Liver (tissue), 10 donors: ENCODE measurements at places on chromosomes 3 and 15. TPM values are rescaled to one million over a fixed set of nuclear protein-coding genes. Genes with fewer than 3 reads are reported as not detected.

DNA sequence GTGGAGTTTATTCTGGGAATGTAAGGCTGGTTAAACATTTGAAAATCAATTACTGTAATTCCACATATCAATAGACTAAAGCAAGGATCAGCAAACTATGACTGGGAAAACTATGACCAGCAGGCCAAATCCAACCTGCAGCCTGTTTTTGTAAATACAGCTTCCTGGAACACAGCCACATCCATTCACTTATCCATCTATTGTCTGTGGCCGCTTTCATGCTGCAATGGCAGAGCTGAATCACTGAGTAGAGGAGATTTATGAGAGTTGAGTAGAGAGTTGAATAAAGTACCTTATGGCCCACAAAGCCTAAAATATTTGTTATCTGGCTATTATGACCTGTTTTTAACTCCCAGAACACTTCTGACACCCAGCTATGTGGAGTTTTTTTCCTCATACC lies 12.2 kb downstream of the MYLK start:
- no peak overlapping the region for H3K27ac ChIP-seq
- DNase-seq = no peak
- no peak overlapping the region for H3K4me3 ChIP-seq
- H3K36me3 ChIP-seq = no peaks in the 10 kb centered on the region
- no peaks in the 10 kb centered on the region for H3K27me3 ChIP-seq

GRCh38 chr15:62886431-62887071 lies 156.0 kb upstream of the TPM1 start:
- H3K27ac ChIP-seq = peak overlapping the region; percentile 77
- H3K4me3 ChIP-seq = no peak overlapping the region
- H3K4me1 ChIP-seq = peaks cover 29% of the 10 kb centered on the region
- no peaks in the 10 kb centered on the region for H3K27me3 ChIP-seq
- no peaks in the 10 kb centered on the region for H3K36me3 ChIP-seq

DNA sequence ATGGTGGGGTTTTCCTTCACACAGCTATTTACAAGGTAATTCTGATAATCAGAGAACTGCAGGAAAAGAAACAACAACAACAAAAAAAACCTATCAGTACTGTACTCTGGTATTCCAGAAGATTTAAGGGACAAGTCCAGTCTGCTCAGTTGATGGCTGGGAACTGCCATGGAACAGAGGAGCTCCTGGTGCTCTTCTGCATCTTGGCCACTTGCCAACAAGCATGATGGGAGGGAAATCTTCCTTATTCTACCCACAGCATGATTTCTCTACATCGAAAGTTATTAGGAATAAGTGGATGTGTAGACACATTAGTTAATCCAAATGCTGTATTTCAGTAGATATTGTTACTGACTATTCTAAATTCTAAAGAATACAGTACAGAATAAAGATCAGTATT lies 51.7 kb downstream of the RASGRP1 start:
- H3K4me1 ChIP-seq = no peaks in the 10 kb centered on the region
- no peaks in the 10 kb centered on the region for H3K36me3 ChIP-seq
- no peak overlapping the region for H3K4me3 ChIP-seq

The GPX1 gene
- 412 TPM for polyA plus RNA-seq

DNA sequence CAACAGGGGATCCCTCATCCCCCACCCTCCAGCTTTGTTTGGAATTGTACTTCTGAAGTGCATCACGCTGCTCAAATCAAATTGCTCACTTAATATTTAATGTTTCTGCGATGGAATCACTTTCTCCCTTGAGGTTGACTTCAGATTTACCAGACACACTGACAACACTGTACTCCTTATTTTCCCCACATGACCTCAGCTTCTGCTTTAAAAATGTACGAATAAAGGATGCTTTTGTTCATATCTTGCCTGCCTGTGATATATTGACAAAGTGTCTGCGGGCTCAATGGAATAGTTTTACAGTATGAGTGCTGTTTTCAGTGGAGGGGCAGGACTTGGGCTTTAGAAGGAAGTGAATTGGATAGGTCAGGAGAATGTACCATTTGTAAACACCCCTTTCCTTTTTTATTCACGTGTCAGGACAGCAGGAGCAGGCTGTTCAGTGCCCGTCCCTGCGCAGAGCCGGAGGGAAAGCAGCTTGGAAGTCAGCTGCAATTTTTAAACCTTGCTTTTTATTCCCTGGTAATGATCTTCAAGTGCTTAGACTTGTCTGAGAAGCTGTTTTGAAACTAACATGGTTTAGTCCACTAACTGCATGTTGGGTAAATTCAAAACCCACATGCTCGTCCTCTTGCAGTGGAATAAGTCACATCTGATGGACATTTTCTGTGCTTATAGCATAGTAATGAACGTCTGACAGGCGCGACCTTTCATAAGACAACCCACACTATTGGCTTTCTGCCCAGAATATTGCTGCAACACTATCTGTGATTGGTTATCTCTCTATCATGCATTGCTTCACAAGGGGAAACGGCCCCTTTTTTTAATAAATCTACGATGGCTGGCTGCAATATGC lies 29.9 kb downstream of the MBNL1 start:
- no peaks in the 10 kb centered on the region for H3K27me3 ChIP-seq
- no peaks in the 10 kb centered on the region for H3K36me3 ChIP-seq
- H3K27ac ChIP-seq = peak overlapping the region; percentile 90
- peak; percentile 55 for DNase-seq

DNA sequence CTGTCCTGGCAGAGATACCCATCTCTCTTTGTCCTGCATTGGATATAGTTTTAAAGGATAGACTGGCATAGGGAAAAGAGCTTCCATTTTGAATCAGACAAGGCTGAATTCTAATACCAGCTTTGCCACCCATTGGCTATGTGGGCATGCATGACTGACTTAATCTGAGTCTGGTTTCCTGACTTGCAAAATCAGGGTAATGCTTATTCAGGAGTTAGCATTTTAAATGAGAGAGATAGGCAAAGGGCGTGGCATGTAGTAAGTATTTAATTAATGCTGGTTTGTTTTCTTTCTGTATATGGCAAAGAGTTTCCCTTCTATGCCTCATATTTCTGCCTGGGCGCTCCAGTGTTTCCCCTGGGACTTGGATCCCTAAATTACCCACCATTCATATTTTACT lies 492.9 kb downstream of the IGSF11 start:
- H3K27me3 ChIP-seq = no peaks in the 10 kb centered on the region
- no peak overlapping the region for H3K27ac ChIP-seq
- no peaks in the 10 kb centered on the region for H3K4me1 ChIP-seq
- no peak for DNase-seq

DNA sequence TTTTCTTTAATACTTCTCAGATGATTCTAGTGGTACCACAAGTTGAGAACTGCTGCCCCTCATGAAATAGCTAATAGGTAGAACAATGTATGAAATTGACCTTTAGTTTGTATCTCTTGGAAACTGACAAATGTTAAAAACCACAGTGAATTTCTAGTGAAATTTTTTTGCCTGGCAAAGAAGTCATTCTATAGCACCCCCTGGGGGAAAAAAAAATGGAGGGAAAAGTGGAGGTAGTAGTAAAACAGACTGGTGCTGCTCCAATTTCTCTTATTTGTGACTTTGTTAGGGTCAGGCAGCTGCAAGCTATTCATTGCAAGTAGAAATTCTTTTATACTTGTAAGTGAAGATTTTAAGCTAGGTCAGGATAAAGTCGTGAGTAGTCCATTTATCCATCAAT lies 605.0 kb downstream of the NLGN1 start:
- no peaks in the 10 kb centered on the region for H3K4me1 ChIP-seq
- H3K4me3 ChIP-seq = no peak overlapping the region
- H3K27ac ChIP-seq = no peak overlapping the region
- H3K36me3 ChIP-seq = no peaks in the 10 kb centered on the region
- no peak for DNase-seq

The PP2D1 gene
- not detected for polyA plus RNA-seq

- H3K27me3 ChIP-seq = no peaks in the 10 kb centered on the region
- H3K4me1 ChIP-seq = no peaks in the 10 kb centered on the region
- no peak for DNase-seq
- H3K36me3 ChIP-seq = no peaks in the 10 kb centered on the region
- no peak overlapping the region for H3K27ac ChIP-seq
These were observed 263.6 kb downstream of the GABRG3 start for GRCh38 chr15:27234593-27234992.

DNA sequence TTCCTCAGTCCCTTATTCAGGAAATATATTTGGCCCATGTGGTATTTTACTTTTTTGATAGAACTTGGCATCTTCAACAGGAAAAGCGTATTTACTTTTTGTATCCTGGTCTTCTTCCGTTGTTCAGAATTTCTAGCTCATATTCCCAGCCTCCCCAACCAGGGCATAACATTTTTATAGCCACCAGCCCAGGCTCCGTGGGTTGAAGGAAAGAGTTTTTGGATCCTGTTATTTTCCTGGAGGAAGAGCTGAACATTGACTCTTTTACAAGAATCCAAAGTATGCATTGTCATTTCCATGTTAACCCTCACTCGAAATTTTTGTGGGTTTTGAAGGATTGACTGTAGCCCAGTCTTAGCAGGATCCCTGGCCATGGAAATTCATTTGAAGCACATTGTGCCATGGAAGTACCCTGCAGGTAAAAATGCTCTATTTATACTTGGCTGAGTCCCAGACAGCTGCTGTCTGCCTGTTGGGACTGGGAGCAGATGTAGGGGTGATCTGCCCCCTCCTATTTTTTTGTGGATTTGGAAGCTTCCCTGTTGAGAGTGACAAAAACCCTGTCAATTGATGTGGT lies 98.8 kb downstream of the AKAP13 start:
- no peak for DNase-seq
- no peak overlapping the region for H3K4me3 ChIP-seq
- peaks cover 2% of the 10 kb centered on the region for H3K4me1 ChIP-seq

GRCh38 chr15:24067733-24068501 lies 380.8 kb upstream of the NDN start:
- no peak overlapping the region for H3K27ac ChIP-seq
- H3K4me3 ChIP-seq = no peak overlapping the region
- no peak for DNase-seq
- no peaks in the 10 kb centered on the region for H3K4me1 ChIP-seq
- H3K36me3 ChIP-seq = no peaks in the 10 kb centered on the region

DNA sequence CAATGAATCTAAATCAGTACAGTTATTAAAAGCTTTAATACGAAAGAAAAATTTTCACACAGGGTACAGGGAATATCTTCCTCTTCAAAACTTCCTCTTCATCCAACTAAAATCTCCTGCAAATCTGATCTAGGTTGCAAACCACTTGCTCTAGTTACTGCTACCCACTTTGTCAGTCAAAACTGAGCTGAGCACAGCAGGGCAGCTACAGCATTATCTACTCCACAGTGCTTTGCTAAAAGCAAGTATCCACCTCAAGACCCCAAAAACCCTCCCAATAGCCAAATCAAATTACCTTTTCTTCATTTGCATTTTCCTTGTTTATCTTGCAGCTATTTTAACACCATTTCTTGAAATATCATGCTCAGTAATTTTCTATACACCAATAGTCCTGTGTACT lies 14.7 kb downstream of the ZNF280D start:
- H3K36me3 ChIP-seq = no peaks in the 10 kb centered on the region
- no peak for DNase-seq
- H3K27me3 ChIP-seq = no peaks in the 10 kb centered on the region

- H3K27me3 ChIP-seq = no peaks in the 10 kb centered on the region
- H3K27ac ChIP-seq = no peak overlapping the region
- peaks cover 10% of the 10 kb centered on the region for H3K4me1 ChIP-seq
- no peaks in the 10 kb centered on the region for H3K36me3 ChIP-seq
- no peak overlapping the region for H3K4me3 ChIP-seq
- DNase-seq = no peak
These were observed 817 bp upstream of the PLXNA1 start for GRCh38 chr3:126982126-126982470.

The ROPN1 gene
- not detected for polyA plus RNA-seq

DNA sequence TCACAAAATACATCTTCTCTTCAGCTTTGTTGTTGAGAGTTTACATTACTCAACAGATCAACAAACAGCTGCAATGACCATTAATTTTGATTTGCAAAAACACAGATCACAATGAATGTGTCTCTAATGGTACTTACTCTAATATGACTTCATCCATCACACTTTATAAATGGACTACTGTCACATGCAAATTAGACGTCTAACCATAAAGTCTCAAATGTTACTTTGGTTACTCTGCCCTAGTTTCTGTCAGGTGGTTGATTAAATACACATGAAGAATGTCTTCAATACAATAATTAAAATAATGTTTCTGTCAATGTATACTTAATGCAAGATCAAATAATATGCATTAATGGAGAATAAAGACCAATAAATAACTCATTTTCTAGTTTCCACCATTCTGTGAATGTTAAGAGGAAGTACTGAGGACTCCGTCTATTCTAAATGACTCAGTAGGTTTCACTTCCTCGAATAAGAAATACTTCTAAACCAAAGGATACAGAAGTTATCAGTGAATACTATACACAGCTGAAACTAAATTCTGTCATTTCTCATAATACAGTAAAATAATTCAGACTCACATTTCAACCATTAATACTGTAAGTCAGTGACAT lies 145.8 kb downstream of the CBLB start:
- no peak for DNase-seq
- no peak overlapping the region for H3K27ac ChIP-seq
- no peaks in the 10 kb centered on the region for H3K4me1 ChIP-seq
- H3K4me3 ChIP-seq = no peak overlapping the region
- H3K36me3 ChIP-seq = no peaks in the 10 kb centered on the region

- H3K4me3 ChIP-seq = no peak overlapping the region
- H3K36me3 ChIP-seq = no peaks in the 10 kb centered on the region
- no peak for DNase-seq
These were observed 85.6 kb upstream of the PDZRN3 start for GRCh38 chr3:73710340-73710739.

DNA sequence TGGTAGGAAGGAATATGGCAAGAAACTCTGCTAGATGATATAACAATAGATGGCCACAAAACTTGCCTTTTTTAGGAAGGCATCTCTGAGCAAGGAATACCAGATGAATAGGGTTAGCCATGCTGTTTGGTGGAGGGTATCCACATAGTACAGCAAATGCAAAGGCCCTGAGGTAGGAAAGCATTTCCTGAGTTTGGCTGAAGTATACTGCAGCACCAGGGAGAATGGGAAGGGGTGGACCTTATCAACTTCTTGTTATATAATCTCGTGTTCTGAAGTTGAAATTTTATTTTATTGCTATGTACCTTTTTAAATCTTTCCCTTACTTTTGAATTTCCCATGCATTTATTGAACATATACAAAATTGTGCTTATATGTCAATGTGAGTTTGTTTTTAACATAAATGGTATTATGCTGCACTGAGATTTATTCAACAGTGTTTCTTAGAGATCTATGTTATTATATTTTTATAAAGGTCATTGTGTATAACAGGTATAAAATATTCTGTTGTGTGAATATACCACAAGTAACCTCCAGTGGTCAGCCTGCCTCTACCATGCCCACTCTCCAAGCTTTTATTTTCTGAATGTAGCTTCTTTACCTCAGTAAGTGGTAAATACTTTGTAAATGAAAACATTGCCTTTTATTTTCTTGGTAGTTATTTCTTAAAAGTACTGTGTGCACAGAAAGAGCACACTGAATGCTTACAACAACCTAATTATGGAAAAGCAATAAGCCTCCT lies 2.8 kb upstream of the KAT2B start:
- no peak for DNase-seq
- no peaks in the 10 kb centered on the region for H3K27me3 ChIP-seq
- H3K36me3 ChIP-seq = no peaks in the 10 kb centered on the region
- peaks cover 30% of the 10 kb centered on the region for H3K4me1 ChIP-seq
- H3K27ac ChIP-seq = no peak overlapping the region
- no peak overlapping the region for H3K4me3 ChIP-seq

The ADAMTS9 gene
- polyA plus RNA-seq = 1.3 TPM
